ENCODE measurements at places on chromosomes 4 and X. TPM values are rescaled to one million over a fixed set of nuclear protein-coding genes. Genes with fewer than 3 reads are reported as not detected.
A peak's percentile ranks its signal among the peaks of the same experiment; 100 is the strongest.

- DNase-seq: peak; percentile 60
Observed at GRCh38 chr4:100190643-100191600, 654 bp upstream of the DDIT4L start.

DNA sequence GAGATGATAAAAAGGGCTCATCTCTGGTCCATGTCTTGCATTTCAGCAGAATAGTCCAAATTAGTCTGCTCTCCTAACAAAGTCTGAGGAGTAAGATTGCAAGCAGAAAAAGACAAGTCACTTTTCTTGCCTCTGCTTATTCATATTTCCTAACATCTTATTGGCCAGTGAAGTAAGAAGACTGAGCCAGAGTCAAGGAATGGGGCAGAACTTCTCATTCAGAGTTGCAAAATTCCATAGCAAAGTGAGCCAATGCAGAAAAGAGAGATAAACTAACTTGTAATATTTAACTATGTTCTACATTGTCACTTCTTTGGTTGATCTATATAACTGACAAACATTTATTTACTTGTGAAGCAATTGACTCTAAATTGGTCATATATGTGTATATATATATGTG lies 2304.0 kb downstream of the ARAP2 start:
- no peak for DNase-seq

DNA sequence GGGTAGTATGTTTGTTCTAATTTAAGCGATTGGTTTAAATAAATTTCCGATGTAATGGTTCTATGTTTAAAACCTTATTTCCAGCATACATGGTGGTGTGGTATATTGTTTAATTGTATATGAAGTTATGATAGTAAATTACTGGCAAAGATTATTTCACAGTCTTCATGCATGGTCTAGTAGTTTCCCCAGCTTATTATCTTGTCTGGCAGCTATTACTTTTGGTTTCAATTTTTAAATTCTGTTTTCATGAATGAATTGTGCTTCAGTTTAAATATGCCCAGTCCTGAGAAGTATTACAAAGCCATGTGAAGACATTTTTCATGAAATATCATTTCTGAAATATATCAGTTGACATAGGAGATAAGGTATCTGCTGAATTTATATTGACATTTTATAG lies 6.3 kb downstream of the ALG13 start:
- no peak for DNase-seq

DNA sequence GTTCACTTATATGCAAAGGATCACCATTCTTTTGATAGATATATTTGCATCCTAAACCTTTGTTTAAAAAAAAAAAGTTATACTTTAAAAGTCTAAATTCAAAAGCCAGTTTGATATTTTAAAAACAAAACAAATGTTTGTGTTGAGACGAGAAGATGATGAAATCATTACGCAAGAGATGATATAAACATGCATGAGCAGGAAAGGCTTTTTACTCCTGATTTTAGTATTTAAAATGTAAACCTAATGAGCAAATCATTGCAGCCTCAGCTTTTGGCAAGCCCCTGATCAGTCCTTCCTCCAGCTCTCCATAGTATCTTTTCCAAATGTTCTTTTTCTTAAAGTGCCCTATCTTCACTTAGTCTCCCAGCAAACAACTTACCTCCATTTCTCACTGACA lies 115.6 kb downstream of the ARAP2 start:
- no peak for DNase-seq

DNA sequence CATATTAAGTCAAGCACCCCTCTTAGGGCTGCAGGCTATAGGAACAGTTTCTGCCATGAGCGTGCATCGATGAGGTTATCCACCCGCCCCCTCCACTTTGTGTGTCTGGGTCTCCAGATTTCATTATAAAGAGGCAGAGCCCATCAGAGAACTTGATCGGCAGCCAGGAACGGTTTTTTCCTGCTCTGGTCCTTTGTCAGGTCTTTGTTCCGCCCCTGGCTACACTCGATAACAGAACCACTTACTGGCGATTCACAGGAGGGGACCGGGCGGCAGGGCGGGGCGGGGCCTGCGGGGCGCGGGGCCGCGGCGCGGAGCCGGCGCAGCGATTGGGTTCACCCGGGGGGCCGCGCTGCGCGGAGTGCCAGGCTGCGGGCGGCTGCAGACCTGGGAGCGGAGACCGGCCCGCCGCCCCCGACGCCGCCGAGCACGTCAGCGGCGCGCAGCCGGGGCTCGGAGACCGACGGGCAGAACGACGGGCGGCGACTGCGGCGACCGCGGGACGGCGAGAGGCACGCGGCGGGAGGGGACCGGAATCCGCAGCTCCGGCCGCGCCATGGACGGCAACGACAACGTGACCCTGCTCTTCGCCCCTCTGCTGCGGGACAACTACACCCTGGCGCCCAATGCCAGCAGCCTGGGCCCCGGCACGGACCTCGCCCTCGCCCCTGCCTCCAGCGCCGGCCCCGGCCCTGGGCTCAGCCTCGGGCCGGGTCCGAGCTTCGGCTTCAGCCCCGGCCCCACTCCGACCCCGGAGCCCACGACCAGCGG lies at the start of gene SLC10A4:
SLC10A4 (plus strand) TSS at position 338 of the 771 bp plus-strand sequence; CDS start at position 557, 219 bp downstream.
- peak; percentile 64 for DNase-seq

DNA sequence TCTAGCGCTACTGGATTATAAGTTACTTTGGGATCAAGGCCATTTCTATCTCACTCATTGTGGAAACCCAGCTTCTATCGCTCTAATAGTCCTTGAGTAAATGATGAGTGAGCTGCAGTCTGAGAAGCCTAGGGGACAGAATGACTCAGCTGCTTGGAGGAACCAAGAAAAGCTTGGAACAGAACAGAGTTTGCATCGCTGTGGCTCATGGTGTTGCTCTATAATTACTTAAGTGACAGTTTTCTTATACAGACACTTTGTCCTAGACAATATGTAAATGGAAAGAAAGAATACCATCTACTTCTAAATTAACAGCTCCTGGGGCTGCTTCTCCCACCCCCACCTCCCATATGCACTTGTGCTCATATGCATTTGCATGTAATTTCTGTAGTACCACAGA lies 156.9 kb downstream of the SLIT2 start:
- DNase-seq: no peak

DNA sequence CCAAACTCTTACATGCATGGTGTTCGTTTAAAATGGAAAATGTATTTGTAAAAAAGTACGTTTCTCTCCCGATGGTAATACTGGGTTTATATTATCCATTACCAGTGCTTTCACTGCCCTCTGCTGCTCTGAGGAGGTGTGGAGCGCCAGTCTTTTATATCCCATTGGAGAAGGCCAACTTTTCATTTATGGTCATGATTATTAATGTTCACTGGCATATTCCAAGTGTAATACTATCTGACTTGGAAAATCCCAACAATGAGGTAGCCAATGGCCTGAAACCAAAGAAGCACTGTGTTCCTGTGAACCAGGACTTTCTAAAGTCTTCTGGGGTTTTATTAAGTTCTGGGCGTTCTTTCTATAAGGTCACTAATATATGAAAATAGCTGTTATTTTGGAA lies 80.7 kb downstream of the SYNPO2 start:
- DNase-seq: no peak

- no peak for DNase-seq
Observed at GRCh38 chr4:108449129-108449528, 171.2 kb upstream of the RPL34 start.

ADRA2C gene
- total RNA-seq: not detected

BMX gene
- total RNA-seq: not detected

CXCL13 gene
- total RNA-seq: 25.7 TPM

SPANXN2 gene
- not detected for total RNA-seq

GRCh38 chr4:129583868-129584267 lies 487.9 kb downstream of the C4orf33 start:
- DNase-seq: no peak

DNA sequence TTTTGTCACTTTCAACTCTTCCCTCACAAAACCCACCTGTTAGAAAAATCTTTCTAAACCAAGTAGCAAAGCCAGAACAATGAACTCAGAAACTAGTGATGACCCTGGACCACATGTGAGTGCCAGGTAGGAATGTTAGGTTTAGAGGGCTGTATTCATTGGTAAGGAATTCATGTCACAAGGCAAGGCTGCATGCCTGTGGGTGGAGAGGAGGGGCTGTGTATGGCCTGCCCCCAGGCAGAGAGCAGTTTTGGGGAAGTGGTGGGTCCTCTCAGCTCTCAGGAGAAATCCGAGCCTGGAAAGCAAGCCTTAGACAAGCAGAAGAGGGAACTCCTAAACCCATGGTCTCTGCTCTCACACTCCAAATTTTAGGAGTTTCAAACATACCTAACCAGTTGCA lies 2.4 kb downstream of the RNF175 start:
- DNase-seq: peak; percentile 41

DNA sequence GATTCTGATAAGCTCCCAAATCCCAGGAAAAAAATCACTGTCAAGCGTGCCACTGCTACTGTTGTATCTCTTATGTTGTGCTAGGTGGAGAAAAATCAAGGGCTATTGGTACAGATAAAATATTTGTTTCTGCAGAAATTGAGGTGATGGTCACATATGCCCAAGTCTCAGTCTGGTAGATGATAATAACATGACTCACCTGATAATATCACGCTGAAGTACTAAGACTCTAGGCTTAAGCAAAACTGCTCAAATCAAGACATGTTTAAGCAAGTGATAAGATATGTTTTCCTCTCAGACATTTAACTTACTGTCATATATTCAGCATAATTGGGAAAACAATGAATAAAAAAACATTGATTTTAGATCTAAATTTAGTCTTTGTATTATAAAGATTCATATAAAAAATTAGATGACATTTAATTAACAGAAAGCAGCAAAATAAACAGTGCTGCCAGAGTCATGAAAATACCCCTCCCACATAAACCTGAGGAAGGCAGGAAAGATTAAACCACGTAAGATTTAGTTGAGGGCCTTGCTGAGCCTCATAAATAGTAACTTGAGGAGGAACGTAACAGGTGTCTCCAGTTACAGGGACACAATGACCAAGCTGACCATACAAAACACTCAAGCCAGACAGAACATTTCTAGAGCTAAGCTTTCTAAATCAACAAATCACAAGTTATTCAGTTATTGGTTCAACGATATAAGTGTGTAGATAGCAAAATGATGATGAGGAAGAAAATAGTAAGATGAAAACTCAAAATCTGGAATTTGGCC lies 143.5 kb downstream of the CHM start:
- no peak for DNase-seq

DNA sequence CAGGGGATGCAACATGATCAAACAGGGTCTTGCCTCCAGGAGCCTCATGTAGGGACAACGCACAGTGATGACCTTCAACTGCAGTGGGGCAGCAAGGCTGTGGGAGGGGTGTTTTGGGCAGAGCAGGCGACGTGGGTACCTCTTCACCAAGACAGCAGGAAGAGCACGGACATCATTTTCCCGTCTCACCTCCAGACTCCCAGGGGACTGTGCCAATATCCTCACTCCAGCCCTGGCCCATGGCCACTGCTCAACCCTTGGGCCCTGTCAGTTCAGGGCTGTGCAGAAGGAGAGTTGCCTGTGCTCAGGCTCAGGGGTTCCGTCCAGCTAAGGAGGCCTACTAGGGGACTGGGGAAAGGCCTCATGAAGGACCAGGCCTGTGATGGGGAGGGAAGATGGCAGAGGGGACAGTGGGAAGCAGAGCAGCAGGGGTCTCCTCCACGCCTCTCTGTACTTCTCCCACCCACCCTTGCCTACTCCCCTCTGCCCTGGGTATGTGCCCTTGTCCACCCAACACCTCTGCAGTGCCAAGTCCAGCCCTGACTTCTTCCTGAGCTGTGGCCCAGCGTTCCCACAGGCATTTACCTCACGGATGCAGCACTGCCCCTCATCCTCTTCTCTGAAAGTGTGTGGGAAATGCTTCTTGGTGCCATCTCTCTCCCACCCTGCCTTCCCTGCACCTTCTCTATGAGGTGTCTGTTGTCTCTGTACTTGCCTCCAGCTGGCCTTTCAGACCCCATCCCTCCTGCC lies 1.4 kb downstream of the IL9R start:
- peak; percentile 51 for DNase-seq

AKAP14 gene
- not detected for total RNA-seq

GRCh38 chr4:152988721-152989553 lies 52.8 kb downstream of the FHDC1 start:
- no peak for DNase-seq

MYL5 gene
- total RNA-seq: 24.7 TPM

DNA sequence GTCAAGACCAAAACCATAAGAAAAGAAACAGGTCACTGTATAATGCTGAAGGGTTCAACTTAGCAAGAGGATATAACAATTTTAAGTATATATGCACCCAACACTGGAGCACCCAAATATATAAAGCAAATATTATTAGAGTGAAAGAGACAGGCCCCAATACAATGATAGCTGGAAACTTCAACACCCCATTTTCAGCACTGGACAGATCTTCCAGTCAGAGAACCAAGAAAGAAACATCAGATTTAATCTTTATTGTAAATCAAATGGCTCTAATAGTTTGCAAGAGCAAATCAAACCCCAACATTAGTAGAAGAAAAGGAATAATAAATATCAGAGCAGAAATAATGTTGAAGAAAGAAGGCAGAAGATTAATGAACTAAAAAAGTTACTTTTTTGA lies 36.2 kb downstream of the MAGED4 start:
- DNase-seq: no peak

DNA sequence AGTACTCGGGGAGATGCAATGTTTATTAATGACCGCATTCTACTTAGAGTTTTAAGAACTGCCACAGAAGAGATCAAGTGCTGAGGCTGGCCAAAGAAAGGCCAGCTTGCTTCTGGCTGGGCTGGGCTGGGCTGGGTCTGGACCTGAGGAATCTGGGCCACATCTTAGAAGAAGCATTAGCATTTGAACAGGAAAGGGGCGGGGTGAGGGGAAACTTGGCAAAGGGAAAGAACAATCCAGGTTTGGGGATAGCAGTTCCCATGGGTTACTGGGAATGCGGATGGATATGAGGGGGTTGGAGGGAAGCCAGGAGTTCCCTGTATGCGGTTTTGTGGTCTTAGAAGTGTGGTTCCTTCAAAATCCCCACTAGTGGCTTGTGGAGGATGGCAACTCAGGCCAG lies 83.3 kb downstream of the CLDN34 start:
- no peak for DNase-seq

DNA sequence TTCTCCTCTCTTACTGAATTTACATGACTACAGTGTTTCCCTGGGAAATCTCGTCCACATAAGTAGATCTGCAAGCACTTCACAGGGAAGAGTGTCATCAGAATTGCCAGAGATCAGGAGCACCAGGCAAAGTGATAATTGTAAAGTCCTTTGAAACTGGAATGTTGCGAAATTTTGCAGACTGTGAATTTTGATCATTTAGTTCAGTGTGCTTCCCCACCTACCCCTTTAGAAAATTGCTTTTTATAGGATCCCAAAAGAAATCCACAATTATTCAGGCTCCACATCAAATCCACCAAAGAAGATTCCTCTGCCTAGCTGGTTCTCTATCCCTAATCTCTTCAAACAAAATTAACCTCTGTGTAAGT lies 10.2 kb downstream of the PTCHD1 start:
- no peak for DNase-seq

RASL11B gene
- 2.2 TPM for total RNA-seq

DNA sequence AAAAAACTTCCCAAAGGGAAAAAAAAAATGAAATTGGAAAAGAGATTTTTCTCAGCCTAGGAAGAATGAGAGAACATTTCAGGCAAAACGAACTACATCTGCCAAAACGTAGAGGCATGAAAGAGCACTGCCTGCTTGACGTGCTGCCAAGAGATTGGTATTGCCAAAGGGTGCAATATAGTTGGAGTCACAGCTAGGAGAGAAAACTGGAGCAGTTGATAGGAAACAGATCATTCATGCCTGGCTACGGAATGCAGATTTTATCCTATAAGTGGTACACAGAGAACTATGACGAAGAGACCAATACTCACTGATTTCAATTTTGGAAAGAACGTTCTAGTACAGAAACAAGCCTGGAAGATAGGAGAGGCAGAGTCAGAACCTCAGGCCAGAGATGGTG lies 68.4 kb upstream of the IQCM start:
- DNase-seq: no peak

PPEF2 gene
- 0.23 TPM for total RNA-seq

GRCh38 chr4:29540439-29541102 lies 1179.6 kb upstream of the PCDH7 start:
- DNase-seq: no peak
